ENCODE measurements at places on chromosomes 4 and X.

DNA sequence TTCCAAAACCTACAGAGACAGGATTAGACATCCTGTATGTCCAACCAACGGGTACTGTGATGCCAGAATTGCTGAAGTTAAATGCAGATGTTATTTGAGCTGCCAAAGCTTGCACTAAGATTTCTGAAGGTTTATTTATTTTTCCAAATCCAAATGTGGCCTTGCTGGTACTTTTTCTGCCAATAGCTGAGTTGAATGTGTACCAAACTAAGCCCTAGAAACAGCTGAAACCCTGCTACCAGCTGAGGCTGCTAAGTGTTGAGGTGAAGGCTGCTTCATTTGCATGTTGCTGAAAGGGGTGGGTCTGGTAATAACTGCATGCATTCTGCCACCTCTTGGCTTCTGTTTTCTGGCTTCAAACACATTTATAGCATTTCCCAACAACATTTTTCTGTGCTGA, 366.5 kb downstream of the FAT4 start:
- DNase-seq, result no peak

DNA sequence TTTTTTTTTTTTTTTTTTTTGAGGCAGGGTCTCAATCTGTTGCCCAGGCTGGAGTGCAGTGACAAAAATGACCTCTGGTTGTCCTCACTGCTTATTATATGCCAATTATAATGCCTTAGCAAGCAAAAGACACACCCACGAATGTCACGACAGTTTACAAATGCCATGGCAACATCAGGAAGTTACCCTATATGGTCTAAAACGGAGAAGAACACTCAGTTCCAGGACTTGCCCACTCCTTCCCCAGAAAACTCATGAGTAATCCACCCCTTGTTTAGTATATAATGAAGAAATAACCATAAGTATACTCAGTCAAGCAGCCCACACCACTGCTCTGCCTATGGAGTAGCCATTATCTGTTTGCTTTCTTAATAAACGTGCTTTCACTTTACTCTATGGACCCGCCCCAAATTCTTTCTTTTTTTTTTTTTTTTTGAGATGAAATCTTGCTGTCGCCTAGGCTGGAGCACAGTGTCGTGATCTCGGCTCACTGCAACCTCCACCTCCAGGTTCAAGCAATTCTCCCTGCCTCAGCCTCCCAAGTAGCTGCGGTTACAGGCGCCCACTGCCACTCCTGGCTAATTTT, 106.2 kb downstream of the SMIM20 start:
- no peak for DNase-seq

GRCh38 chr4:69957209-69957608, 8.3 kb downstream of the CSN2 start:
- no peak for DNase-seq

DNA sequence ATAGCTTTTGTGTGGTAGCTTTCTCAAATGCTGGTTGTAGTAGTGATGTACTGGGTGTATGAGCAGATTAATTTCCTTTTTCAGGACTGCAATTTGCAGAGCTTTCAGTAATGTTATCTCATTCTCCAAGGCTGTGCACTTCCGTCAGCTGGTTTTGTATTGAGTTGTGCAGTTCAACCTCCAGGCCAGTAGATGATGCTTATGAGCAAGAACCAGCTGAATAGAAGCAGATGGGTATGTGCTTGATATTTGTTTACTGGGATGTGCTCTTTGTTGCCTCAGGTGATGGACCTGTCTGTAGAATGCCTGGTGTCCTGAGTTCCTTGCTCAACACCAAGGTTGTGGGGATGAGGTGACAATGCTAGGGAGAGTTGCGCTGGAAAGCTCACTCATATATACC, 462.8 kb downstream of the PCDH18 start:
- no peak for DNase-seq

GRCh38 chr4:70925418-70925817, 23.2 kb downstream of the MOB1B start:
- DNase-seq, result no peak

DNA sequence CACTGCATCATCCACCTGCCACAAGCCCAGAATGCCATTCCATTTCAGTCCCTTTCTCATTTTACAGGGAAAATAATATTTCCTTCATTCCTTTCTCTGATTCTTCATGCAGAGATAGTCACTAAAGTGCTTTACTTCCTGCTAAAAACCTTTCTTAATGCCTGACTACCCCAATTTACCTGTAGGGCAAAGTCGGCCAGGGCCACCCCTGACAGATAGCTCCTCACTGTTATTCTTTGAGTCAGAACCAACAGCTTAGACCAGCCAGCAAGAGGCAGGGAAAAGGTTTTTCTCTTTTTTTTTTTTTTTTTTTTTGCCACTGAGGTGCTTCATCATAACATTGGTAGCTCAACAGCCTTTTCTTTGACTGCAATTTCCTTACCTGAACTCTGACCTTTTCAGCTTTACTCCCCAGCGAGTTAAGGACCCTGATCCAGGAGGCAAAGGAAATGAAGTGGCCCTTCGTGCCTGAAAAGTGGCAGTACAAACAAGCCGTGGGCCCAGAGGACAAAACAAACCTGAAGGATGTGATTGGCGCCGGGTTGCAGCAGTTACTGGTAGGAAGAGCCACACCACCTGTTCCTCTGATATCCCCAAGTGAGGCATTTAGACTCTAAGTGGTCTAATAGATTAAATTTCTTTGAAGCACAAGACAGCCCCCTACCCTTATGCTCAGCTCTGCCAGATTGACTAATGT, 85.0 kb downstream of the ALPK1 start:
- DNase-seq, result no peak

- no peak for DNase-seq
These were observed 23.0 kb downstream of the GAB1 start for GRCh38 chr4:143359644-143360193.

GRCh38 chrX:130563476-130563875, 161.7 kb downstream of the RBMX2 start:
- no peak for DNase-seq

GRCh38 chrX:154490021-154490413, 412 bp downstream of the SLC10A3 start:
- DNase-seq, result no peak

DNA sequence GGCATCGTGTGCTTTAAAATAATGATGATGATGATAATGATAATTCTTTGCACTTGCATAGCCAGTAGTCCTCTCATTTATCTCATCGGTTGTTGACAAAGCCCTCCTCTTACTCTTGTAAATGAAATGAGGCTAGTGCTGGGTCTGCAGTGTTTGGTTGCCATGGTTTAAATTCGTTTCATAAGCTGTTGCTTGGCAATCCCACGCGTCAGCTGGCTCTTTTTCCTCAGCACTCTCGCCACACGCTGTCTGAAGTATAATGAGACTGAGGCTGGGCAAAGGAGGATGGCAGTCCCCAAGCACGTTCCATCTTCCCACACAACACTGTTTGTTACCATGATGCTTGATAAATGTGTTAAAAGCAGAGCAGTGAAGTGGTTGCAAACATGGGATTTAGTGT, 15.5 kb downstream of the PAGE4 start:
- no peak for DNase-seq

GRCh38 chrX:68584221-68584620, 63.2 kb upstream of the STARD8 start:
- DNase-seq, result no peak

- no peak for DNase-seq
These were observed 203.7 kb downstream of the CFAP299 start for GRCh38 chr4:80539190-80539589.

DNA sequence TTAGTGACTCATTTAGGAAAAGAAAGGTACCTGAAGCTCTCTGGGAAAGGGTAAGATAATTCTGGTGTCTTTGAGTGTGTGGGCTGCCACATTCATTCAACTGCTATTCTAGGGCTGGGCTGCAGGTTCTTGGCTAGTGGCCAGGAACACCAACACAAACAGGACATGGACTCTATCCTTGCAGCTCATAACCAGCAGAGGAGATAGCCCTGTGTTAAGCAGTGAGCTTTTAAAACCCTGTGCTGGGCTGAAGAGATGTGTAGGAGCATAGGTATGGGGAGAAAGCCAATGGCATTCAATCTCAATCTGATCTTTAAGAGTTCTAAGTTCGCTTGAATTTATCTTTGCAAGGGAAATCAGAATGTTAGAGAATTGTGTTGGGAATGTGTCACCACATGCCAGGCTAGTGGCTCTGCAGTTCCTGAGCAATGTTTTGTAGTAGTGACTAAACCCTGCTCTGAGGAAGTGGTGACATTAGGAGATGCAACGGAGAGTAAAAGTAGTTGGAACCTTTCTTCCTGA, 39.2 kb downstream of the SGMS2 start:
- no peak for DNase-seq

DNA sequence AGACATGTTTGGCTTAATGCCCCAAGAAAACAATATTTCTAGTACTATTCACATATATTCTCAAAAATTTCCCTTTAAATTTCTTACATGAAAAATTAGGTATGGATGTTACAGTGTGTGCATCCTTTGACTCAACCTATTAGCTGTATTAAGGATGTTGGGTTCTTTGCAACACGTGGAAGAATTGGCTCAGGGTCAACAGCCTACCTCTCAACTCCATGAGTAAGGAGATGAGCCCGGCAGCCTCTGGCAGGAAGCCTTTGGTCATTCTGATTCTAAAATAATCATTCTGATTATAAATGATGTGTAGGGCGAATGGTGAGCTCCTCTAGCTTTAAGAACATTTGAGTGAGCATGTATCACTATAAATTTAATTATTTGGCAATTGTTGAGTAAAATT, 148.0 kb upstream of the WDFY3 start:
- DNase-seq, result no peak

DNA sequence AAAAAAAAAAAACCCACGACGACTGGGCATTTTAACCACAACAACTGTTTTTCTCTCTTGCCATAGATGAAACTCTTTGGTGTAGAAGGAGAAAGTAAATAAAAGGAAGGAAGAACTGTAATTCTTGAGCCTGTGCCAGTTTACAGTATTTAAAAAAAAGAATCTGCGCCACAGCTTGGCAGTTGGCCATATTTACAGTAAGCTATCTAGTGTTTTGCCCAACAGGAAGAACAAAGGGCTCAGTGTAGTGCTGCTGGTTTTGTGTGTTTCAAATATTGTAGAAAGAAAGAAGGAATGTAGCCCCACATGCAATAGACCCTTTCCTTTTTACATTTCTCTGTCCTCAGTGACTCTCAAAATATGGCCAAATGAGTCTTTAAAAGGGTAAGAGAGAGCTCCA, 66.1 kb downstream of the NR3C2 start:
- no peak for DNase-seq

- DNase-seq, result no peak
These were observed 127.9 kb upstream of the LIMCH1 start for GRCh38 chr4:41410049-41410448.

DNA sequence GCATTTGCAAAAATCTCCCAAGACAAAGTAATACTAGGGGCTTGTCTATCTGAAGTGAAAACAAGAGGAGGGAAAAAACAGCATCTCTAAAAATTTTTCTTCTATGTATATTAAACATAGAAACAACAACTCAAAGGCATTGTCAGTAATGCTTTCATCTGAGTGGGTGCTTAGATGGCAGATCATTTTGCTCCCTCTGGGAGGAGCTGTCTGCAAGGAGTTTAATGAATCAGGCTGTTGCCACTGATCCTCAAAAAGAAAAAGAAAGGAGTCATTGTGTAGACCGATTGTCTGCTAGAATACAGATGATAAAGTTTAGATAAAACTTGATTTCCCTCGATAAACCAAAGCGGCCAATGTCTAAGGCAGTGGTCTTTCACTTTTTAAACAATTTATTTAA, 49.7 kb upstream of the KLHL8 start:
- DNase-seq, result peak; percentile 17

All from NCI-H1694 treated with DMSO at 0.1 percent for 48 hours (cell line).